Activated naive CD8-positive, alpha-beta T cell treated with anti-CD3 and anti-CD28 coated beads, Interleukin-2, amount 50 U/mL, for 16 hours (primary cell): ENCODE measurements at places on chromosomes 7 and 10.

DNA sequence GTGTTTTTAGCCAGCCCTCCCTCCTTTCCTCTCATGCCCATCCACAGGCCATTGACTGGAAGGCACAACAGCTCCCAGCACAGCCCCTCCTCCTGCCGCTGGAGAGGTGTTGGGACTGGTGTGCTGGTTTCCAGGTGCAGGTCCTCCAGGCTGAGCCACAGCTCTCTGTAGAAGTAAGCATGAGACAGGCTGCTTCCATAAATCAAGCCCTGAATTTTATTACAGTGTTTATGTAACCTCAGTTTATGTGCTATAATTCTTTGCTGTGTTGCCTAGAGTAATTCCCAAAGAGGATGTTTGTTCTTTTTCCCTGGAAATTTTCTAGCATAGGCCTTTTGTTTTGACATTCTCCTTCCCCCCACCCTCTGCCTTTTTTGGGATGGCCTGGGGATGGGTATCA is 445.8 kb downstream of the AUTS2 start:
- no peak for DNase-seq

GRCh38 chr7:4960363-4960762 is 1.4 kb upstream of the MMD2 start:
- DNase-seq = no peak

GRCh38 chr7:16753932-16754855 is 639 bp downstream of the TSPAN13 start:
- no peak for DNase-seq

DNA sequence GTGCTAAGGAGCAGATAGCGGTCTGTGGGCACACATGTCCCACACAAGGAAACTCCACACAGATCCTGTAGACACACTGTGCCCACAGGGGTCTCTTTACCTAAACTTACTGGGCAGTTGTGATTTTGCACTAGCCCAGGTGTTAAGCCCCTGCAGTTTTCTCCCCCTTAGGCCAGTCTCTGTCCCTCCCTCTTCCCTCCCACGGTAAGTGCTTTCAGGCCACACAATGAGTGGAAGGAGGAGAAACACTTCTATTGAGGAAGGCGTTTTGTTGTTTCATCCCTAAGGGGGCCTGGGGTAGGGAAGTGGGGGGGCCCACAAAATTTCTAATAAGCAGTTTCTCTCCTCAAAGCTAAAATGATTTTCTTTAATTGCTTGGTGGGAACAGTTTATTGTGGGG is 51.4 kb downstream of the FBXW4 start:
- DNase-seq = no peak

- no peak for DNase-seq
Observed at GRCh38 chr7:23332193-23332592, 33.1 kb downstream of the MALSU1 start.

GRCh38 chr10:48390933-48391845 is 84.7 kb downstream of the MAPK8 start:
- DNase-seq = no peak

GRCh38 chr10:116094356-116094755 is 178.7 kb downstream of the GFRA1 start:
- DNase-seq = no peak

DNA sequence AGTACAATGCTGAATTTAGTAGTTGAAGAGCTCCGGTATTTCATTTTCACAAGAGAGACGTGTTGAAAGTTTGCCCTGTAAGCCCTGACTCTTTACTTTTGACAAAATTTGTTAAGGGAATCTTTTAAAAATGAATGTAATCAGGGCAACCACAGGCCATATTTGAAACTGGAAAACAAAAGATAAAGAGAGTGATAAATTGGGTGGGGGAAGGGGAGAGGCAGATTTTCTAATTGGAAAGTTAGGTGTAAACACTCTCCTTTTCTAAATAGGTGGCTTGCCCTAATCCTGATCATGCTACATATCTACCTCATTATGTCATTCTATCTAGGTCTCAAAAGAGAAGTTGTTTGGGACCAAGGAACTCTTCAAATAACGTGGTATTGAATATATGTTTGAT is 90.7 kb downstream of the CABCOCO1 start:
- DNase-seq = no peak

DNA sequence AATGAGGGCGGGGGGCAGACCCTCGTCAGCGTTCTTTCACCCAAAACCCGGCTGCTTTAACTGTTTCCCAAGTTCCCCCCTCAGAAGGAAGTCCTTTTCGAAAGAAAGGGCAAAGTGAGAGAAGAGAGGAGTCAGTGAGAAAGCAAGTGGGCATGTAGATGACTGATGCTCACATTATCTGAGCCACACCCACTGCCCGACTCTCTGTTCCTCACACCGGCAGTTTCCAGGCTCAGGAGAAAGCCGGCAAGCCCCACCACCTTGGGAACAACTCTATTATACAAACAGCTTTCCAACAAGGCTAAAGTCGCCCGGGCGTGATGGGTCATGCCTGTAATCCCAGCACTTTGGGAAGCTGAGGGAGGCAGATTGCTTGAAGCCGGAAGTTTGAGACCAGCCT is 23.1 kb downstream of the RCC1L start:
- no peak for DNase-seq

DNA sequence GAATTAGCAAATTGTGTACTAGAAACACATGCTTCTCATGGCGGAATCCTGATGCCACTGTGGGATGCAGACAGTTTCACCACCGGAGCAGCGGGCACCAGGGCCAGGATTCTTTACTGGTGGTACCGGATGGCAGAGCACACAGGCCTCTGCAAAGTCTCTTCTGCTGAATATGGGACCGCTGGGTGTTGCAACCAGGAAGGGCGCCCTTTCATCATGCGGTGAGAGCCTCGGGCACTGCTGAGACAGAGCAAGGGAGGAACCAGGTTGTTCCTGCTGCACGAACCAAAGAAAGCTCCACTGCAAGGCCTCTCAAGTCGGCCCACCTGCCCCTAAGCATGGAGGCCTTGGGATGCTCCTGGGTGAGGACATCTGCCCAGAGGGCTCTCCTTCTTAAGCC is 57.0 kb upstream of the NMT2 start:
- no peak for DNase-seq

- no peak for DNase-seq
Observed at GRCh38 chr10:105967256-105967655, 1197.2 kb downstream of the SORCS1 start.

- DNase-seq = no peak
Observed at GRCh38 chr10:62177111-62177510, 91.5 kb downstream of the RTKN2 start.

- DNase-seq = no peak
Observed at GRCh38 chr7:33650828-33651227, 254.5 kb upstream of the BMPER start.

DNA sequence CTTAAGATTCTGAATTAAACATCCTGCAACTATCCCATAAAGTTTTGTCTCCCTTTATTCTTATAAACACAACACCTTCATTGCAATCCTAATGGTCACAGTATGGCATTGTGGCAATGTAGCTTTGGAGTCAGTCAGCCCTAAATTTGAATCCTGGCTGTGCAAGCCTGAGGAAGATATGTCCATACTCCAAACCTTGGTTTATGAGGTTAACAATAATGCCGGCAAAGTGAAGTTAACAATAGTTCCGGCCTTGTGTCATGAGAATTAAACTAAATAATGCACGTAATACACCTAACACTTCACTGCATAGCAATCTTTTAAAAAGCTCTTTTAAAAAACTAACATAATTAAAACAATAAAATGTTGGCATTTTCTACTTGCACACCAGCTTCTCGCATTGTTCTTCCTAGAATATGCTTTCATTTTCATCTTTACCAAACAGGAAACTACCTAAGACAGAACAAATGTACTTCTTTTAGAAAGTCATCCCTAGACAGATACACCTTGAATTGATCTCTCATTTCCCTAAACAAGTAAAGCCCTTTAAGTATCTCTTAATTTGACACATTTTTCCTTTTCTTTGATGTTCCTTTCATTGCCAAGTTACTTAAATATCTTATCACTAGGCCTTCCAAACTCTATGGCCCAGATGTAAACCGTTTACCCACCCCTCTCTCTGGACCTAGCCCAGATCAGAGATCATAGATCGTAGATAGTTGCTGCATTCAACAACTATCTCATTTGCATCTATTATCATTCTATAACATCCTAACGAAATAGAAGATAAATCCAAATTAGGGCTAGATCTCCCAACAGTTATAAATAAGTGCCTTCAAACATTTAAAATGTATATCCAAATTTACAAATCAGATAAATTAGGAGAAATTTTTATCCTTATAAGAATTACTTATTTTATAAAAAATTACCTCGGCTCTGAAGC is 66.7 kb downstream of the CREB3L2 start:
- DNase-seq = no peak

- no peak for DNase-seq
Observed at GRCh38 chr10:133442191-133442966, 11.4 kb upstream of the SCART1 start.

- DNase-seq = no peak
Observed at GRCh38 chr7:44580945-44581878, 819 bp downstream of the TMED4 start.

GRCh38 chr7:15123901-15124300 is 221.3 kb upstream of the DGKB start:
- no peak for DNase-seq

- no peak for DNase-seq
Observed at GRCh38 chr10:43389867-43390266, 18.4 kb downstream of the FXYD4 start.

DNA sequence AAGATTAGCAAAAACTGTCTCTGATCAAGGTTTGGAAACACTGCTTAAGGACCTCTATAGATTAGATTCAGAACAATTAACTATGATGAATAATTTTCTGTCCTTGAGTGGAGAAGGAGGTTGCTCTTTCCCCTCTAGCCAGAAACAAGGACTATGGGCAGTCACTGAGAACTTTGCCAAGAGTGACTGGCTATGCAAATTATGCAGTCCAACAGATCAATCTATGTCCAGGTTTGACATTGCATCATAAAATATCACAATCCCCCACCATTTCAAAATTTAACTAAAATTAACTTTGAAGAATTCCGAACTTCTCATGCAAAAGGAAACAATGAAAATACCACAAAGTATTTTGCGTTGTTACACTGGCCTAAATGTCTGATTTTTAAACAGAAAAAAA is 50.6 kb downstream of the TSPAN12 start:
- DNase-seq = no peak

- no peak for DNase-seq
Observed at GRCh38 chr7:133433165-133433812, 180.4 kb downstream of the EXOC4 start.

DNA sequence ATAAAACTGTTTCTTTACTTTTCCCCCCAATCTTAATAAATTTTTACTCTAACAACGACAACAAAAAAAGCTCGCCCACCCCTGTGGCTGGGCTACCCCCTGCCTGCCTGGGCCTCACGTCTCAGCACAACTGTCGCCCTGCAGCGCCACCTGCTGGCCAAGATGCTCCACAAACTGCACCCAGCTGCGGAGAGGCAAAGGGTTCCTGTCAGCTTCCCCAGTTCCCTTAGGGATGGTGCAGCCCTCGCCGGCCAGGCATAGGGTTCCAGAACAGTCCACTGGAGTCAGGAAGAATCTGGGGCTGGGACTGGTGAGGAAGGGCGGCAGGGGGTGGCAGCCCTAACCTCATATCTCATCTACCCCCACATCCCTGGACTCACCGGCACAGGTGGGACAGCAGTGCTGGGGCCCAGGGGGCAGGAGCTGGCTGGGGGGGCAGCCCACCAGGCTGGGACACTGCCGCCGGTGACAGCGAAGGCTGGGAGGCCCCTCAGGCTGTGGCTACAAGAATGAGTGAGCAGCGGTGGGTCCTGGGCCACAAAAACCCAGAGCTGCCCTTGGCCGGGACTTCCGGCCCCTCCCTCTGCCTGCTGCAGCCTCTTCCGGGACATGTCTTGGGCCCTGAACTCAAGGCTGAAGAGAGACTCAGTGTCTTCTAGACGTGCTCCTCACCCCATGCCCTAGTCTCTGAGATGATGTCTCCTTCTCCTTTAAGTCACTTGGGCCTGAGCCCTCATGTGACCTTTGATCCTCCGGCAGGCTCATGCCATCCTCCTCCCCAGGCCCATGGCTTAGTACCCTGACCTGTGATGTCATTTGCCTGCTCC is 21.2 kb downstream of the ATP6V1F start:
- peak; percentile 78 for DNase-seq

DNA sequence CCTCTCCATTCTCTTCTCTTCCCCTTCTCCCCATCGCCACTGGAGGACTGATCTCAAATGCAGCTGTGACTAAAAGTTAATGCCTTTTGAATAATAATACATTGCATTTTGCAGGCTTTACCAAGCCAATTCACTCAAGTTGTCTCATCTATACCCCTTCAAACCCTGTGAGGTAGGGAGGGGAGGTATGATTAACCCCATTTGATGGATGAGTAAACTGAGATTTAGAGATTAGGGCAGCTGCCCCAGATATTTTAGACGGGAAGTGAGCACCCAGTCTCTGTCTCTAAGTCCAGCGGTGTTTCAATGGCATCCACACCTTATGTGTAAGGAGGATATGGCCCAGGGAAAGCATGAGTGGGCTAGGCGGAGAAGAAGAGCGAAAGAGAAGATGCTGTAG is 1.1 kb downstream of the CPA5 start:
- no peak for DNase-seq

DNA sequence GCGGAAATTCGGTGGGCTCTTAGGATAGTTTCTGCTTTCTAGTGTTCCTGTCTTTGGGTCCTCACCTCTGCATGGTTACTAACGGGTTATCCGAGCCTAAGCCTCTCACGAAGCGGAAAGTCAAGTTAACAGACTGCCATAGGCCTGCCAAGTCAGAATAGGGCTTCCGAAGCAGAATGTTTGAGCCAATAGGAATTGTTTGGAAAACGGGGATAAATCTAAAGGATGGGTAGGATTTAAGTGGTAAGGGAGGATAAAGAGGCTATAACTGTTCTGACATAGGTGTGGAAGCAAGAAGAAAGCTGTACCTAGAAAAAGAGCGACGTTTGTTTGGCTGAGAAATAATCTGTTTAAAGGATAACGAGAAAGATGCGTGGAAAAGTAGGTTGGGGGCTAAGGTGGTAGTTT is 851 bp downstream of the TMEM254 start:
- no peak for DNase-seq

- DNase-seq = no peak
Observed at GRCh38 chr10:128497660-128498377, 371.6 kb upstream of the MKI67 start.

GRCh38 chr7:130430841-130431666 is 9.8 kb downstream of the CEP41 start:
- no peak for DNase-seq

DNA sequence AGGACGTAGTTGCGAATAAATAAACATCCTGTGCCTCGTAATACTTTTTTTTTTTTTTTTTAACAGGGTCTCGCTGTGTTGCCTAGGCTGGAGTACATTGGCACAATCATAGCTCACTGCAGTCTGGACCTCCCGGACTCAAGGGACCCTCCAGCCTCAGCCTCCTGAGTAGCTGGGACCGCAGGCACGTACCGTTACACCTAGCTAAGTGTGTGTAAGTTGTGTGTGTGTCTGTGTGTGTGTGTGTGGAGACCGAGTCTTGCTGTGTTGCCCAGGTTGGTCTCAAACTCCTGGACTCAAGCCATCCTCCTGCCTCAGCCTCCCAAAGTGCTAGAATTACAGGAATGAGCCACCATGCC is 573 bp upstream of the PON2 start:
- no peak for DNase-seq

GRCh38 chr10:132445516-132446194 is 48.7 kb downstream of the PWWP2B start:
- no peak for DNase-seq

- DNase-seq = no peak
Observed at GRCh38 chr7:78161781-78162180, 363.2 kb downstream of the PHTF2 start.

- DNase-seq = no peak
Observed at GRCh38 chr7:28349637-28350036, 62.7 kb upstream of the CREB5 start.

GRCh38 chr10:85642082-85642420 is 724.5 kb downstream of the GRID1 start:
- DNase-seq = no peak

GRCh38 chr7:133602291-133602690 is 349.4 kb downstream of the EXOC4 start:
- DNase-seq = no peak
